ENCODE measurements at places on chromosomes 12 and 14. TPM values are rescaled to one million over a fixed set of nuclear protein-coding genes. Genes with fewer than 3 reads are reported as not detected.

- H3K4me1 ChIP-seq = no peaks in the 10 kb centered on the region
- H3K27ac ChIP-seq = no peak overlapping the region
- no peak for DNase-seq
Measured at GRCh38 chr12:65977384-65977783, 153.1 kb downstream of the HMGA2 start.

POTEM gene
- total RNA-seq = not detected

DNA sequence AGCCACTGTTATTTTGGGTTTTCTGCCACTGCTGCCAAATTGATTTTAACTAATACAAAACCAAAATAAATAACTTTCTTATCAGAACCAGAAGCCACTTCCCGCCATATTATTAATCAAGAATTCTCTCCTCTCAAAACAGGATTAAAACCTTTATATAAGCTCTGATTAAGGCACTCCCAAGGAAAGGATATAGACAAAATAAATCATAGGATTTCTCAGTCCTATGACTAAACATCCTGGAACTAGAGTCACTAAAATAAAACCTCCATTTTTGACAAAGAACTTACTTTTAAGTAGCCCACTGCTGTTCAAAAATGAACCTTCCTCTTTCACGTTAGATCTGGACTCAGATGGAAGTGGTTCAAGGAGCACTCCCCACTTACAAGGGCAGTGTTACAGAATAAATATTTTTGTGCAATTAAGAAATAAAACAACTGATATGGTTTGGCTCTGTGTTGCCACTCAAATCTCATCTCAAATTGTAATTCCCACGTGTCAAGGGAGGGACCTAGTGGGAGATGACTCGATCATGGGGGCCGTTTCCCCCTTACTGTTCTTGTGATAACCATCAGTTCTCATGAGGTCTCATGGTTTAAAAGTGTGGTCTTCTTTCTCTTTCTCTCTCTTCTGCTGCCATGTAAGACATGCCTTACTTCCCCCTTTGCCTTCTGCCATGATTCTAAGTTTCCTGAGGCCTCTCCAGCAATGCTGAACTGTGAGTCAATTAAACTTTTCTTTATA lies 26.4 kb downstream of the GXYLT1 start:
- DNase-seq = no peak
- H3K4me3 ChIP-seq = no peak overlapping the region
- H3K36me3 ChIP-seq = no peaks in the 10 kb centered on the region

TAS2R50 gene
- not detected for total RNA-seq

DNA sequence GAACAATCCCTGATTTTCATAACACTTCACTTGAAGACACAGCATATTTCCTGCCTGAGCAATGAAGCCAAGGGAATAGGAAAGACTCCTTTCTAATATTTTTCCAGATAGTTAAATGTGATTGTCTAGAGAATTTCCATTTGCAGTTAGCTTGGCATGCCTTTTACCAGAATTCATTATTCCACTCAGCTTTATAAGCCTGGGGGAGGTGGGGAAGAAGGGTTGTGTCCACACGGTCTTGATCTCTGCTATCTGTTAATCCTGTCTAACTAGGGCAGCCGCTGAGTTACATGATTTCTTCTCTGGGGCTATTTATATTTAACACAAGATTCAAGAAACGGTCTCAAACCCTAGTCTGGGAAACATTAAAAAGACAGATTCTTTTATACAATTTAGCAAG lies 146.6 kb upstream of the FSCB start:
- H3K27me3 ChIP-seq = no peaks in the 10 kb centered on the region
- H3K4me3 ChIP-seq = no peak overlapping the region
- no peaks in the 10 kb centered on the region for H3K36me3 ChIP-seq
- no peak for DNase-seq

TMEM117 gene
- total RNA-seq = 26.7 TPM

- no peak overlapping the region for H3K4me3 ChIP-seq
- H3K36me3 ChIP-seq = no peaks in the 10 kb centered on the region
- H3K4me1 ChIP-seq = no peaks in the 10 kb centered on the region
- H3K27ac ChIP-seq = no peak overlapping the region
Measured at GRCh38 chr12:68106160-68106559, 53.4 kb downstream of the IFNG start.
